ENCODE measurements at places on chromosomes 7 and 10.

DNA sequence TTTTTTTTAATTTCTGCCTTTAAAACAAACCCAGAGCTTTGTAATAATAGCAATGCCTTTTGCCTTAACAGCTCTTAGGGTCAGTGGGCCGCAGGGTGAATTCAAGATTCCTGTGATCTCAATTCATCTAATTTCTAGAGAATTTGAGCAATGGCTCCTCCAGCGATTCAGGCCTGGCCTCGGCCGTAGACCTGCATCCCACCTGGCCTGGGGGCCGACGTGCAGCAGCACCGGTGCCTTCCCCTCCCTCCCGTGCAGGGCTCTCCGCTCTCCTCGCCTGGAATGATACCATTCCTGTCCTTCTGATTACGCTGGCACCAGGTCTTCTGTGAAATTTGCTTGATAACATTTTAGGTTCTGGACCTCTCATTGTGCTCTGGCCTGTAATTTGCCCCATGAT, 172.5 kb downstream of the ADARB2 start:
- no peak for DNase-seq

GRCh38 chr10:86773498-86773897, 17.1 kb downstream of the BMPR1A start:
- no peak for DNase-seq

GRCh38 chr7:112036071-112036470, 170.1 kb downstream of the DOCK4 start:
- DNase-seq = no peak

- DNase-seq = no peak
Observed at GRCh38 chr7:4738711-4739527, 36.5 kb upstream of the AP5Z1 start.

DNA sequence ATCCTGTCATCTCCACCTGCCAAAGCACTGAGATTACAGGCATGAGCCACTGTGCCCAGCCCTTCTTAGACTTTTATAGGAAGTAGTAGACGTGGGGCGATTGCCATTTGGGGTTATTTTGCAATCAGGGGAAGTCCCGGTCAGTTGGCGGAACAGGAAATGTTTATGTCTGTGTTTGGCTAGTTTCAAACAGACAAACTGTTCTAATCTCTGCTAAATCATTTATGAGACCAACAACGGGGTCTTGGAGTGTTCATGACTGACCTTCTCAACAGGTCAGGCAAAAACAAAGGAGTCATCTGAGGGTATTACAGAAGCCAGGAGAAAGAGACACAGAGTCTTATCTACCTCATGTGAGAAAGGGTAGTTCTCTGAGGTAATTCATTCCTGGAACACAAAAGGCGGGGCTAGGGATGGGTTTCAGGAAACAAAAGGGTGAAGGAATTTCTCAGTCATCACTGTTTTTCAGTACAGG, 6.6 kb upstream of the TPK1 start:
- DNase-seq = no peak

GRCh38 chr7:95925236-95925635, 152.9 kb downstream of the DYNC1I1 start:
- DNase-seq = no peak

DNA sequence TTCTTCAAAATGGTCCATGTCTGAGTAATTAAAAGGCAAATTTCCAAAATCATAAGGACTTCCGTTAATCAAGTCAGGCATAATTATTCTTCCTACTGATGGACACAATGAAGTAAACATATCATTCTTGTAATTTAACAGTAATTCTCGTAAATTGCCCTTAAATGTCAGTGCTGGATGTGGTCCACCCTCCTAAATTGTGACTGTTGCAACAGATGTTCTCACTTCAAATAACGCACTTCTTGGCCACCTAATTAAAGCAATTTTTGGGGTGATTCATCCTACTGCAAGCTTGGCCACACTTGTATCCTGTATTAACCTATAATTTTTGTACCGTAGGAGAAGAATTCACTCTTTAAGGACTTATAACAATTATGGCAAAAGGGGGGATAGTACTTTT, 1.9 kb downstream of the COL1A2 start:
- no peak for DNase-seq

DNA sequence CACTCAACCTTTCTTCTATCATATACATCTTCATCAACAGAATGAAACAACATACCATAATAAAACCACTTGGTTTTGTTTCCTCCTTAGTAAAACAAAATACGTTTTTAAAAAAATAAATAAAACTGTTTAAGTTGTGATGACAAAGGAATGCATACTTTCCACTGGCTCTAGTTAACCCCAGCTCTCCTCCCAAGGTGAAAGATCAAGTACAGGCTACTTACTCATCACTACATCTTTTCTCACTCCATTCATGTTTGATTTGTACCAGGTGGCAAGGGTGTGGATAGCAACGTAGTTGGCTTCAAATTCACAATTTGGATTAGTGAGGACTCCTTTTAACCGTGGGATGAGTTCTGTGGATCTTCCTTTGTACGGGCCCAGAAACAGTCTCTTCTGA, 14.7 kb downstream of the OGA start:
- no peak for DNase-seq

DNA sequence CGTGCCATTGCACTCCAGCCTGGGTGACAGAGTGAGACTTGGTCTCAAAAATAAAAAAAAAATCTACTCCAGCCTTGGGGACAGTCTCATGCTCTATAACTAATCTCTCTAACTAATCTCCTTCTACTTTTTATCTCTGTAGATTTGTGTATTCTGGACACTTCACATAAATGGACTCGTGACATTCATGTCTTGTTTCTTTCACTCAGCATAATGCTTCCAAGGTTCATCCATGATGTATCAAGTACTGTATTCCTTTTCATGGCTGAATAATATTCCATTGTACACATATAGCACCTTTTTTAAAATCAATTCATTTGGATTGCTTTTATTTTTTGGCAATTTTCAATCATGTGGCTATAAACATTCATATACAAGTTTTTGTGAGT, 9.8 kb upstream of the COL26A1 start:
- DNase-seq = no peak

- no peak for DNase-seq
Observed at GRCh38 chr10:11678074-11678793, 63.9 kb upstream of the ECHDC3 start.

- DNase-seq = no peak
Observed at GRCh38 chr10:6178581-6178980, 24.2 kb upstream of the PFKFB3 start.

GRCh38 chr7:18018296-18019215, 9.1 kb downstream of the PRPS1L1 start:
- DNase-seq = no peak

DNA sequence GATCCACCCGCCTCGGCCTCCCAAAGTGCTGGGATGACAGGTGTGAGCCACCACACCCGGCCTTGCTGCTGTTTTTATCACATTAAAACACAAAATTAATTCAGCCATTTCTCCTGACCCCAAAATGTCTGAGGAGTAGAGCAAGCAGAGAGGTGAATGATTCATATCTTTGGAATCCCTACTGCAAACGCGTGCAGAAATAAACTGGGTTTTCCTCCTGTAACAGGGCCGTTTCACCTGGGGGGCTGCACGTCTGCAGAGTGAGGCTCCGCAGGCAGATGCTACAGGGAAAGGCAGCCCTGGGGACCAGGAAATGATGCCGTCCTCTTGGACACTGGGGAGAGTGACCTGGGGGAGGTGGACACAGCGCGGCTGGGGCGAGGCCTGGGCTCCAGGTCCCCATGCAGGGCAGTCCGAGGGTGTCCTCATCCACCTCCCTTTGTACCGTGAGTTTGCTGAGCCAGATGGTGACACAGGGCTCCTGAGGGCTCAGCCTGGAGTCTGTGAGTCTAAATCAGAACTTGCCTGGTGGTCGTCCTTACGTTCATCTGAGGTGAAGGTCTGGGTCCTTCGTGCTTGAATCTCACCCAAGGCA, 41.9 kb downstream of the PDGFA start:
- no peak for DNase-seq
